Stimulated activated CD4-positive, alpha-beta T cell treated with anti-CD3 and anti-CD28 coated beads, Interleukin-12 subunit alpha, Interleukin-12 subunit beta, amount 100 ng/mL, for 48 hours (primary cell): ENCODE measurements at places on chromosomes 3 and 15.

DNA sequence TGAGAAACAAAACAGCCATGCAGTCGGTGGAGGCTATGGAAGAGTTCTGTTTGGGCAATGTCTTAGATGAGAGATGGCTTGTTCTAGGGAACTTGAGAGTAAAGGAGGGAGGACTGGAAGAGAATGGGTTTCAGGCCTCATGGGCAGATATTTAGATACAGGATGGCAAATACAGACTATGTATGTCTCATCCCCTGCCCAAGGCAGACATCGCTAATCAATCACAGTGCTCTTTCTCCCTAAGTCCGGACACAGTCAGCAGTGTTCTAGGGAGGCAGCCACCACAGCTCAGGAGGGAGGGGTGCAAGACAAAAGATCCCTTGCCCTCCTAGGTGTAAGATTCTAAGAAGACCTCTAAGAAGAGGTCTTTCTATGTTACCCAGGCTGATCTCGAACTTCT is 159.3 kb upstream of the TLE3 start:
- DNase-seq = no peak

DNA sequence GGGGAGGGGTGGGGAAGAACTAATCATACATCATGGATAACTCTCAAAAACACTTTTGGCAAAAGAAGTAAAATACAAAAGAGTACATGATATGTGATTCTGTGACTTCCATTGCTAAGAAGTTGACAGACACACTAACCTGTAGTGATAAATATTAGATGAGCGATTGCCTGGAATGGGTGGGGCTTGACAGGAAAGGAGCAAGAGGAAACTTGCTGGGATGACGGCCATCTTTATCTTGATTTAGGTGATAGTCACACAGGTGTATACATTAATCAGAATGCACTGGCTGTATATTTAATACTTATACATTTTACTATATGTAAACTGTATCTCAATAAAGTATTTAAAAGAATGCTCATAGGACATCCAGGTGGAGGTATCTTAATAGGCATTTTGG is 13.1 kb downstream of the PARL start:
- DNase-seq = no peak

DNA sequence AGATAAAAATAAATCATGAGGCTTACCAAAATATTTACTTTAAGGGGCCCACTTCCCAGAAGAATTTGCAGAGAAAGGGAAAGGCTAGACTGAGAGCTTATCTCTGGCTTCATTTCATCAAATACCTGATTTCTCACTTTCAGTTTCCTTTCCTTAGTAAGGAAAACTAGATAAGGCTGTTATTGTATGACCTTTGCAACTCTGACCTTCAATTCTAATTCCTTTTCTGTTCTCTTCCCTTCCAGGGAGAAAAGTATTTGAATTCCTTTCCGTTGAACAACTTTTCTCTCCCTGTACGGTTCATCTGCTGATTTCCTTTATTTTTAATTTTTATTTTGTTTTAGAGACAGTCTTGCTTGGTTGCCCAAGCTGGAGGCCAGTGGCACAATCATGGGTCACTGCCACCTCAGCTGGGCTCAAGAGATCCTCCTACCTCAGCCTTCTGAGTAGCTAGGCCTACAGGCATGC is 7.1 kb upstream of the PXK start:
- DNase-seq = no peak

DNA sequence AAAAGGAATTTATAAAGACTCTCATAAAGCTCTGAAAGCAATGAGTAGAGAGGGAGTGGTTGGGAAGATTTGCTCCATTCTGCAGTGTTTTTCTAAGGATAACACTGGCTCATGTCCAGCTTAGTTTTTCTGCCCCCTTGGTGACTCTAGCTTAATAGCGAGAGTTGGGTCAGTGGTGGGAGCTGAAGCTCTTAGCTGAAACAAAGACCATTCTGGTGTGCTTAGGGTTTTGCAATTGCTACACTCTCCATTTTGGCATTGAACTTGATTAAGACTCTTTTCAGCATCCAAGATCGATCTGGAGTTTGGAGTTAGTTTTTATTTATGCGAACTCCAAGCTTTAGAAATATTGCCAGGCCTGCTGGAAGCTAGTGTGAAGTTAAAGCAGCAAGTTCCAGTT is 98.0 kb downstream of the ATG7 start:
- no peak for DNase-seq
